ENCODE measurements at places on chromosomes 11 and 22. TPM values are rescaled to one million over a fixed set of nuclear protein-coding genes. Genes with fewer than 3 reads are reported as not detected.

The ISX gene
- not detected for total RNA-seq

The GLYATL2 gene
- 3.8 TPM for total RNA-seq

- no peak for DNase-seq
Observed at GRCh38 chr11:32164836-32165235, 74.0 kb downstream of the RCN1 start.

DNA sequence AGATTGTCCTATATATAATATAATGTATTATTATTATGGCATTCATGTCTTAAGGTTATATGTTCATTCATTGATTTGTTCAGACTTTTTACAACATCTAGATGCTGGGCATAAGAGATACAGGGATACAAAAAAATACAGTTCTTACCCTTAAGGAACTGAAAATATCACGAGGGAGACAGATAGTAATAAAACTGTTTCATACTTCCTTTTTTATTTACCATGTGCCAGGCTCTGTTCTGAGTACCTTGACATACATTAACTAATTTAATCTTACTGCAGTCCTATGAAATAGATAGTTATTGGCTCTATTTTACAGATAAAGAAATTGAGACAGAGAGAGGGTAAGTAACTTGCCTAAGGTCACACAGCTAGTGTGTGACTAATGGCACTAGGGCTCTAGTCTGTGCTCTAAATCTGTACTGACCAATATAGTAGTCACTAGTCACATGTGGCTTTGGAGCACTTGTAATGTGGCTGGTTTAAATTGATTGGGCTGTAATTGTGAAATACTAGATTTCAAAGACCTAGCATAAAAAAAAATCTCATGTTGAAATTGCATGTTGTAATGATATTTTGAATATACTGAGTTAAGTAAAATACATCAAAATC is 21.3 kb downstream of the TRIM44 start:
- DNase-seq = no peak

DNA sequence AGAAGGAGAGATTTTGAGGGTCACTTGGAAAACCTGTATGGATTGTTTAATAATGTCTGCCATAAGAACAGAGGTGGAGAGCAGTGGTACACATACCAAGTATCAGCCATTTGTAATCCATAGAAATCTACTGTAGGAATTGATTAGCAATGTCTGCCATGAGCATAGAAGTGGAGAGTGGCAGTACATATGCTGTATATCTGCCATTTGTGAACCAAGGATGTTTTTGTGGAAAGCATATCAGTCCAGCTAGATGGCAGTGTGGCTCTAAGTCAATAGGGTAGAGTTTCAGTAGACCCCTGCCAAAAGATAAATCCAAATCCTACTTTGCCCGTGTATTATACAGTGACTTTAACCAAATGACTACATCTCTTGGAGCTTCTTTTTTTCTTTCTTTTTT is 82.9 kb upstream of the SEZ6L start:
- DNase-seq = no peak

DNA sequence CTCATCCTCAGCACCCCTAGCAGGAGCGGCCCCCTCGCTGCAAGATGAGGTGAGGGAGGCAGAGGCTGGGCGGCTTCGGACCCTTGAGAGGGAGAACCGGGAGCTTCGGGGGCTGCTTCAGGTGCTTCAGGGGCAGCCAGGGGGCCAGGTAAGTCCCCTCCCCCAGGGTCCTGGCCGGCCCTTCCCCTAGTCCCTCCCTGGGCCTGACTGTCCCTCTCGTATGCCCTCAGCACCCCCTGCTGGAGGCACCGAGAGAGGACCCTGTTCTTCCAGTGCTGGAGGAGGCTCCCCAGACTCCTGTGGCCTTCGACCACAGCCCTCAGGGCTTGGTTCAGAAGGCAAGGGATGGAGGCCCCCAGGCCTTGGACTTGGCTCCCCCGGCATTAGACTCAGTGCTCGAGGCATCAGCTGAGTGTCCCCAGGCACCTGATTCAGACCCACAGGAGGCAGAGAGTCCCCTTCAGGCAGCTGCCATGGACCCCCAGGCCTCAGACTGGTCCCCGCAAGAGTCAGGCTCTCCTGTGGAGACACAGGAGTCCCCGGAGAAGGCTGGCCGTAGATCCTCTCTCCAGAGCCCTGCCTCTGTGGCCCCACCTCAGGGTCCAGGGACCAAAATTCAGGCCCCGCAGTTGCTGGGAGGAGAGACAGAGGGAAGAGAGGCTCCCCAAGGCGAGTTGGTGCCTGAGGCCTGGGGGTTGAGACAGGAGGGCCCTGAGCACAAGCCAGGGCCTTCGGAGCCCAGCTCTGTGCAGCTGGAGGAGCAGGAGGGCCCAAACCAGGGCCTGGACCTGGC is 4.0 kb downstream of the CCDC88B start:
- no peak for DNase-seq
